ENCODE measurements at places on chromosomes 11 and 22. TPM values are rescaled to one million over a fixed set of nuclear protein-coding genes. Genes with fewer than 3 reads are reported as not detected.

GRCh38 chr22:46069521-46070214 lies 80.7 kb upstream of the PPARA start:
- DNase-seq = peak; percentile 85

DNA sequence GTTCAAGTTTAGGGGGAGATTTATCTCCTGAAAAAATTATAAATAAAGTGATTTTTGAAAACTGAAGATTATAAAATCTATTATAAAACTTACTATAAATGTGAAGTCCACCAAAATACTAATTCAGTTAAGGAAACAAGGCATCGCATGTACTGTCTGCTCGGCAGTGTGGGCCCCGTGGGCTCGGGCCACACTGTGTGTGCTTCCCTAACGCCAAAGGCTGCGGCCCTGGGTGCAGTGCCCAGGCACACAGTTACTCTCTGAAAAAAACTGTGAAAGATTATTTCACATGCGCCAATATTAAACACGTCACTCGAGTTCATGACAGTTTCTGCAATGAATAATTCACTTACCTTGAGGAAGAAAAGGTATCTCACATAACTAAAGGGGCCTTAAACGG lies 39.8 kb downstream of the BRD1 start:
- no peak for DNase-seq

MS4A15 gene
- total RNA-seq = not detected

GRCh38 chr11:36945384-36945783 lies 347.3 kb upstream of the RAG2 start:
- peak; percentile 1 for DNase-seq

LRRN4CL gene
- total RNA-seq = 0.26 TPM

DNA sequence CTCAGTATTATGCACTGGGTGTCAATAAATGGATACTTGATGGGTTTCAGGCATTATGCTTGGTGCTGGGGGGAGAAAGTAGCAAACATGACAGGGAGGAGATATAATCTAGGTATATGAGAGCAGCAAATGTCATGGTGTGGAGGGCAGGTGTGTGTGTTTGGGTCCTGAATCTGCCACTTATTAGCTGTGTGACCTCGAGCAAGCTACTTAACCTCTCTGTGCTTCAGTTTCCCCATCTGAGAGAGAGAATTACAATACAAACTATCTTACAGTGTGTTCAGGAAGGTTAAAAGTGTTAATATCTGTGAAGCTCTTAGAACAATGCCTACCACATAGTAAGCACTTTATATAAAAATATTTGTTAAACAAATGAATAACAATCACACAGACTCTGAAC lies 2.8 kb downstream of the SLC22A8 start:
- DNase-seq = no peak

SLC22A8 gene
- not detected for total RNA-seq

PATE4 gene
- not detected for total RNA-seq

DNA sequence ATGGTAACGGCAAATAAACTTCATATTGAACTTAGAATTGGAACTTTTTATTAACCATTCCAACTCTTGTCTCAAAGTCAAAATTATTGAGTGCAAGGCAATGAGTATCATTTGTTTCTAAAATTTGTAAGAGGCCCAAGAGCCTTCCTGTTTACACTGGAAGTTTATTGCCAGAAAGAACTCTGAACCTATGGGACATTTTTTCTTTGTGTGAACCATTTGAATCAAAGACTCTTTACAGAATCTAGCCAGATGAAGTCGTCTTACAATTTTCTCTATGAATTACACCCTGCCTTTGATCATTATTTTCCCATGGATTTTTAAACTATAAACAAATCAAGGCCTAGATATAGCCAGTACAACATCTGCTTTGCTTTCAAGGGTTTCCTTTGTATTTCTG lies 2.3 kb upstream of the GUCY1A2 start:
- no peak for DNase-seq

SCARF2 gene
- 0.53 TPM for total RNA-seq

- DNase-seq = no peak
These were observed 73.3 kb downstream of the TRMU start for GRCh38 chr22:46408568-46409506.

GRCh38 chr11:69297787-69298266 lies 3.9 kb downstream of the MYEOV start:
- DNase-seq = no peak

DNA sequence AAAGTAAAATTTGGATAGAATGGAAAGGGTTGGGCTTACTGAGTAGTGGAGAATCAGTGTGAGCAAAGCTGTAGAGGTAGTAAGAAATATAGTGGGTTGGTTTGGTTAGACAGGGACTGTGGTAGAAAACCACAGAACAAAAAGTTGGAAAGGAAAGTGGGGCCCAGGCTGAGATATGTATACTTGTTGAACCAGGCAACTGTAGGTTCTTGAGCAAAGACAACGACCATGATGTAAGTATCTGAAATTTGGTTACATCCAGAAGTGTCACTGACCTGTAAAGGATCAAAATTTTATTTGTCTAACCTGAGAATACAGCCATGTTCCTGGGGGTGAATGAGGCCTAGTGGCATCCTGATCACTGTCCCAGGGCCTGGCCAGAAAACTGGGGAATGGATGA lies 114.1 kb downstream of the STIM1 start:
- no peak for DNase-seq

- no peak for DNase-seq
These were observed 16.6 kb downstream of the PAK1 start for GRCh38 chr11:77457340-77457739.

GRCh38 chr11:115893461-115894099 lies 389.4 kb upstream of the CADM1 start:
- DNase-seq = no peak

GRCh38 chr11:12993626-12994025 lies 15.5 kb upstream of the RASSF10 start:
- peak; percentile 80 for DNase-seq

GRCh38 chr11:61061081-61061826 lies 41.0 kb upstream of the CD5 start:
- DNase-seq = peak; percentile 87

- DNase-seq = no peak
These were observed 73.9 kb downstream of the SGSM3 start for GRCh38 chr22:40444178-40444831.

CENATAC gene
- 22.5 TPM for total RNA-seq

DLAT gene
- 27.4 TPM for total RNA-seq

TEX54 gene
- total RNA-seq = not detected

DNA sequence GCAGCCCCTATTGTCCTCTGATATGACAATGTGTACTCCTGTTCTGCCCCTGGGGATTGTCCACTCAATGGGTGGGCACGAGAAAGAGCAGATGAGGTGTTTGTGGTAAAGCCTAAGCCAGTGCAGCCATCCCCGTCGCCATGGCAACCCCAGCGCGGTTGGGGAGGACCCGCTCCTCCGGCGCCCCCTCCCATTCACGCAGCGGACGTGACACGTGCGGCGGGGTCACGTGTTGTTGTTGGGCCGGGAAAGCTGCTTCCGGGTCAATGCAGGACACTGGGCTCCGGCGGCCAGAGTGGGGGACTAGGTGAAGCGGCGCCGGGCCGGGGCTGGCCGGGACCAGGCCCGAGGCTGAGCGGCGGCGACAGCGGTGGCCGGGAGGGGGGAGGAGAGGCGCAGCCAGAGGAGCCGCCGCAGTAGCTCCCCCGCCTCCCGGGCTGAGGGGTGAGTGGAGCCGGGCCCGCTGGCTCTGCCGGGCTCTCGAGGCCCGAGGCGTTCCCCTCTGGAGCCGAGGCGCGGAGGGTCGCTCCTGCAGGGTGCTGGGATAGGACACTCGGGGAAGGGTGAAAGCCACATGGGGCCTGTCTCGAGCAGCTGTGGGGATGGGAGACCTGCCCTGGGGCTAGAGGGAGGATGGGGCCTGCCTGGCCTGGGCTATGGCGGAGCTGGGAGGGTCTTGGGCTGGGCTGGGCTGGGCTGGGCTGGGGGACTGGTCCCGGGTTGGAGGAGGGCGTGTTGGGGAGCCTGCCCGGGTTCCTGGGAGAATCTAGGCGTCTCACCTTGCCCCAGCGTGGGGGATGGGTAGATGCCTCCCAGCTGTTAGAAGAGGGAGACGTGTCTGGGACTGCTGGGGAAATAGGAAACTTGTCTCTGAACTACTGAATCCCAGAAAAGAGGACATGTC lies at the start of gene TBCEL:
TSS of gene TBCEL (plus strand) at position 255 of the 904 bp plus-strand sequence. CDS start 21,589 bp downstream, outside the sequence.
- DNase-seq = peak; percentile 15

TMEM151A gene
- total RNA-seq = not detected

DNA sequence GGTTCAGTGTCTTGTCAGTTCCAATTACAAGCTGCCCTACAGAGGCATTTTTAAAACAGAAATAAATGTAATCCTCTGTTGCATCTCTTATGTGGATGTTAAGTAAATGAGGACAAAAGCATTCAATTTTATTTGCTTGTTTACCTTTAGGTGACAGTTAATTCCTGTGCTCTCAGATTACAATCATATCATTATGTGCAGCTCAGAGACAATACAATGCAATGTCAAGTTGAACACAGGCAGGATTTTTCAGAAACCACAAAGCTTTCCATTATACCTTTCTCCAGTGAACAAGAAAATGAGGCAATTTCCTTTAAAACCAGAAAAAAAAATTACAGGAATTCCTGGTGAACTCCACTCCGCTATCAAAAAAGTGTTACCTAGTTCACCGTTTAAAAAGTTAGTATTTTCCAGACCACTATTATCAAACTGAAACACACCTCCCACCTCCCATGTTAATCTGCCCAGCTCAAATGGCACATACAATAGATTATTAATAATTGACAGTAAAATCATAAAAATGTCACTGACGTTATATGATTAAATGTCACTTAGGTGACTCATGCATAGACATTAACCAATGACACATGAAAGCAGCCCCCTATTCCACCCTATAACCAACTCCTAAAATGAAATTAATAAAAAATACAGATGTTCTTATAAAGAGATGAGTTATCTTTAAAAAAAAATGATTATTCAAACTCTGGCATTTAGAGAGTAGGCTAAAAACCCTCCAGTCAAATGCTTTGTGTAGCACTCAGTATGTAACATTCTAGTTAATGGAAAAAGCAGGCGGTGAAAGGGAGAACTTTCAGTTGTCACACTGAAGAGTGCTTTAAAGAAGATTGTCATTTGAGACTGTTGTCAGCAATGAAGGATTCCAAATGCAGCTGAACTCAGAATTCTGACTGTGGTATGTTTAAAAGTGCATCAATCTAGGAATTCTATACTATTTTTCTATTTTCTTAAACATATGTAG lies 98.6 kb downstream of the MUC15 start:
- DNase-seq = no peak

DNA sequence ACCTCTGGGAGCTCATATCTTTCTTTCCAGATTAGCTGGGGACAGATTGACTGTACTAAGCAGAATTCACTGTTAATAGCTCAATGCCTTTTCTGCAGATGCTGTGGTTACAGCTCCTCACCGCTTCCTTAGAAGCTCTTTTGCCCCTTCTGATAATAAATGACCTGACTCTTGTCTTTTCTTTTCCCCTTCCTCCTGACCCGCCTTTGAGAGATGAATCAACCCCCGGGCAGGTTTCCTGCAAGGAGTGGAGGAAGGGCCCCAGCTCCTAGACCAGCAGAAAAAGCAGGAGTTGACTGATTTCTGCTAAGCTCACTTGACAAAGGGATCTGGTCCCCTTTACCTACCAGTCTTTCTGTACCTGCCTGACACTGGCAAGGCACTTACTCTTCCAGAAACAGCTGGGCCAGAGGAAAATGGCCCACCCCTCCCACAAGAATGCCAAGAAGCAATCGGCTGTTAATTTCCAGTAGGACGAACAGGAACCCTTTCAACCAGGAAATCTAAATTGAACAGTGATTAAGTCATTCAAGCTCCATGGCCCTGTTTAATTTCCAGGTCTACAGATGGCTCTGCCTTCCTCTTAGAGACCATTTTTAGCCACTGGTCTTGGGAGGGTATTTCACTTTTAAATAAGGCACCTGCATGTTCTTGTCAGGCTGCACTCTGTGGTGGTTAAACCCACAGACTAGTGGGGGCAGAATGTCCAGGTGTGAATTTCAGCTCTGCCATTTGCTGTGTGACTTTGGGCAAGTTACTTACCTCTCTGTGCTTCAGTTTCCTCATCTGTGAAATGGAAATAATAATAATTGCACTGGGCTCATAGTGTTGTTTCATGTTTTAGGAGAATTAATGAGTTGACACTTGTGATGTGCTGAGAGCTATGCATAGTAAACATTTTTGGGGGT lies 67.5 kb downstream of the PRR5L start:
- DNase-seq = peak; percentile 49

- no peak for DNase-seq
These were observed 442 bp downstream of the COPB1 start for GRCh38 chr11:14499178-14499559.

- peak; percentile 83 for DNase-seq
These were observed 2.9 kb downstream of the RPL3 start for GRCh38 chr22:39316440-39317083.

DNA sequence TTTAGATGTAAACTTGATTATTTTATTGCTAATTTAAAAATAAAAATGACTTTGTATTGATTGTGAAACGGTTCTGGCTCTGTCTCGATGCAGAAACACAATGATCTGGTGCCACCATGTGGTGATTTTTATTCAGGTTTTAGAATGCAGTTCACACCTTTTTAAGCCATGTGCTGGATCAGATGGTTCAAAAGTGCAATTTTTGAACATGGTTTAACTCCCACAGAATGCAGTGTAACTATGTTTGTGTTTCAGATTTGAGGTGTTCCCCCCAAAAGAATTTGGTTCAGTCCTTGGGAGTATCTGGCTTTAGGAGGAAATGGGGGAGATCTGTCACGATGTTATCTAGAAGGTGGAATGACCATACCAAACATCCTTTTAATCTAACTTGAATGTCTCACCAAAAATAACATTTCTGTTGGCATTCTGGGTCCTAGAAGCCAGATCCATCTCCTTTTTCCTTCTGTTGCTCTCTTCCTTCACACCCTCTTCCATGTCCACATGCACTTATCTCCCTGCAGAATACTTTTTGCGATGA lies 7.9 kb downstream of the MRPL16 start:
- peak; percentile 60 for DNase-seq

DNA sequence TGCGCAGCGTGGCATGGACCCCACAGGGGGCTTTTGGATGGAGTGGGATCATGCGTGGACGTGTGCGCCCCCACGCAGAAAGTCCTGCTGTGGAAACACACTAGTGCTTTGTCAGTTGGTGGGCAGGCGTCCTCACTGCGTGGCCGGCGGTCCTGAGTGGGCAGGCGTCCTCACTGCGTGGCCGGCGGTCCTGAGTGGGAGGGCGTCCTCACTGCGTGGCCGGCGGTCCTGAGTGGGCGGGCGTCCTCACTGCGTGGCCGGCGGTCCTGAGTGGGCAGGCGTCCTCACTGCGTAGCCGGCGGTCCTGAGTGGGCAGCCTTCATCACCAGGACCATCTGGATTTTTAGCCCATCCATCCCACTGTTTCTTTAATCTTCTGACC lies 205.9 kb downstream of the TBC1D22A start:
- DNase-seq = no peak

- DNase-seq = no peak
These were observed 52.6 kb downstream of the MAP6 start for GRCh38 chr11:75616281-75616680.

GRAP2 gene
- total RNA-seq = not detected
